ENCODE measurements at places on chromosomes 4 and X.

GRCh38 chr4:2388429-2389182, 29.8 kb downstream of the ZFYVE28 start:
- DNase-seq: peak; percentile 14

DNA sequence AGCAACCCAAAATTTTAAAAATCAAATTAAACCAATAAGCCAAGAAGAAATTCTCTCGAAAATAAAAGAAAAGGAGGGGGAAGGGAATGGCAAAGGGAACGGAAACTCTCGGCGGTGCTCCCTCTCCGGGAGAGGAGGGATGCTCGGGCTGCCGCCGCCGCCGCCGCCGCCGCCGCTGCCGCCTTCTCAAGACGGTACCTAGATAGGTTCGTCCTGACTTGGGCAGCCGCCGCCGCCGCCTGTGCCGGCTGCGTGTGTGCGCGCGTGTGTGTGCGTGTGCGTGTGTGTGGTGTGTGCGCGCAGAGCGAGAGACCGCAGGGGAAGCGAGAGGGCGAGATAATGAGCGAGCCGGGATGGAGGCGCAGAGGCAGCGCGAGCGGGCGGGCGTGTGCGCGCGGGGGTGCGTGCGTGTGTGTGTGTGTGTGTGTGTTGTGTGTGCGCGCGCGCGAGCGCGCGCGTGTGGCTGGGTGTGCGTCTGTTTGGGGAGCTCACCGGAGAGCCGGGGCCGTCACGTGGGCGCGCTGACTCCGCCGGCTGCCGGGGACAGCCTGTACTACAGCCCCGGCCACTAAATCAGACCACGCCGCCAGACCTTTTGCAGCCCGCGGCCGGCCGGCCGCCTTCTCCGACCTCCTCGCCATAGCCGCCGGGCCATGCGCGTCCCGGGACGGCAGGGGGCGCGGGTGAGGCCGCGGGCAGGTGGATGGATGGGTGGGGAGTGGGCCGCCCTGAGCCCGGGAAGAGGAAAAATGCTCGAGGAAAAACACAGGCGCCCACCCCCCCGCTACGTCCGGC, 111.6 kb downstream of the DHX15 start:
- DNase-seq: peak; percentile 79

DNA sequence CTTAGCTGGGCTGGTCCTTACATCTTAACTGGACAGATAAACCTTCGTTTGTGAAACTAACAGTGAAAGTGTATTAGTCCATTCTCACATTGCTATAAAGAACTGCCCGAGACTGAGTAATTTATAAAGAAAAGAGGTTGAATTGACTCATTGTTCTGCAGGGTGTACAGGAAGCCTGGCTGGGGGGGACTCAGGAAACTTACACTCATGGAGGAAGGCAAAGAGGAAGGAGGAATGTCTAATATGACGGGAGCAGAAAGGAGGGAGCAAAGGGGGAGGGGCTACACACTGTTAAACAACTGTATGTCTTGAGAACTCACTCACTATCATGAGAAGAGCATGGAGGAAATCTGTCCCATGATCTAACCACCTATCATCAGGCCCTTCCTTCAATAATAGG, 1566.5 kb upstream of the PCDH7 start:
- no peak for DNase-seq

GRCh38 chrX:68286076-68286475, 147.2 kb downstream of the OPHN1 start:
- DNase-seq: no peak

GRCh38 chr4:94545296-94545695, 93.6 kb downstream of the PDLIM5 start:
- peak; percentile 43 for DNase-seq

- DNase-seq: no peak
Observed at GRCh38 chrX:29841750-29842149, 373.6 kb upstream of the MAGEB2 start.

GRCh38 chr4:47462799-47463234, 685 bp downstream of the COMMD8 start:
- DNase-seq: no peak

DNA sequence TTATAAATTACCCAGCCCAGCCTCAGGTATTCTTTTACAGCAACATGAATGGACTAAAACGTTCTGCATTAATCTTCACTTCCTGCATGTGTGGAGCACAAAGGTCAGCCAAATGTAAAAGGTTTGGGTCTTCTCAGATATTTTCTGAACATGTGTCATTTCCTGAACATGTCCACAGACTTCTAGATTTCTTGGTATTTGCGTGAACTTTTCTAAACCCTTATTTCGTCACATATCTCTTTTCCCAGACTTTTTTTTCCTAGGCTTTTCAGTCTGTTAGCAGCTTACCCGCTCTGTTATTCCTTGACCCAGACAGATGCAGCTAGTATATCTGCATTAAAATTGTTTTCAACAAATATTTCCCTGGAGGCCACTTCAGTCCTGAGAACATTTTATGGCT, 57.3 kb upstream of the USP51 start:
- no peak for DNase-seq

DNA sequence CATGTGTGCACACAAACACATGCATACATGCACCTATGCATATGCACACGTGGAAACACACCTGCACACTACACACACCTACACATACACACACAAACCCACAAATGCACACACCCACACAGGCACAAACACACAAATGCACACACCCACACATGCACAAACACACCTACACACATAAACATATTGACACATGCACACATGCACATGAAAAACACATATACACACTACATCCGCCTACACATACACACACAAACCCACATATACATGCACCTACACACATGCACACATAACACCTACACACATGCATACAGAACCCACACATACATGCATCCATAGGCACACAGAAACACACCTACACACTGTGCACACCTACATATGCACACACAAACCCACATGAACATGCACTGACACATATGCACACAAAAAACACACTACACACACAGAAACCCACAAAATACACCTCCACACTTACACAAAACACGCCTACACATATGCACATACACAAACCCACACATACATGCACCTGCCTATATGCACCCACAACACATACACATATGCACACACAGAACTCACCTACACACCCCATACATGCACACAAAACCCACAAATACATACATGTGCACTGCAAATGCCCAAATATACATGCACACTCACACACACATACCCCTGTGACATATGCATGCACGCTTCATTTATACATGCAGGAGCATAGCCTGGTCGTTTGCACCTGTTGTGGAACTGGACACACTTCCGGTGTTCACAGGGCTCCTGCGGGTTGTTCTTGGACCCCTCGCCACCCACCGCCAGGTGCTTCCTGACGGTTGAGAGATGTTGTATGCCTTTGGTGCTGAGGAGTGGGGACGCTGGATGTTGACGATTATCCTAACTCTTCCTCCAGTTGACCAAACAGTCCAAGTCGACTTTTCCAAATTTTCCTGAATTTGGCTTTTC, 22.1 kb downstream of the CD99 start:
- DNase-seq: no peak

- DNase-seq: peak; percentile 10
Observed at GRCh38 chr4:75919920-75920319, 17.7 kb upstream of the PPEF2 start.

- no peak for DNase-seq
Observed at GRCh38 chrX:118595501-118596042, 100.0 kb downstream of the DOCK11 start.
